GM12865 (cell line): ENCODE measurements at places on chromosomes 7 and 10.

DNA sequence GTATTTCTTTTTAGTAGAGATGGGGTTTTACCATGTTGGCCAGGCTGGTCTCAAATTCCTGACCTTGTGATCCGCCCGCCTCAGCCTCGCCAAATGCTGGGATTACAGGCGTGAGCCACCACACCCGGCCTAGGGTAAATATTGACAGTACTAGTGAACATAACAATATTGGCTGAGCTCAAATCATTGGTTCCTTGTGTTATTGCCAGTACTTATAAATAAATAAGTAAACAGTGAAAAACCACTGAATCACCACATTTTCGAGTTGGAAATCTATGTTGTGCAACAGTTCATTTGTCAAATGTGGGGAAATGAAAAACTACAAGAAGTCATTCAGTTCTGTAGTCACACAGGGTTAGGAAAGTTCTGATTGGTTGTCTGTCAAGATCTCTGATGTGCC, 15.8 kb downstream of the RPP30 start:
- no peak for DNase-seq

GRCh38 chr7:16114633-16115032, 306.7 kb downstream of the CRPPA start:
- no peak for DNase-seq

DNA sequence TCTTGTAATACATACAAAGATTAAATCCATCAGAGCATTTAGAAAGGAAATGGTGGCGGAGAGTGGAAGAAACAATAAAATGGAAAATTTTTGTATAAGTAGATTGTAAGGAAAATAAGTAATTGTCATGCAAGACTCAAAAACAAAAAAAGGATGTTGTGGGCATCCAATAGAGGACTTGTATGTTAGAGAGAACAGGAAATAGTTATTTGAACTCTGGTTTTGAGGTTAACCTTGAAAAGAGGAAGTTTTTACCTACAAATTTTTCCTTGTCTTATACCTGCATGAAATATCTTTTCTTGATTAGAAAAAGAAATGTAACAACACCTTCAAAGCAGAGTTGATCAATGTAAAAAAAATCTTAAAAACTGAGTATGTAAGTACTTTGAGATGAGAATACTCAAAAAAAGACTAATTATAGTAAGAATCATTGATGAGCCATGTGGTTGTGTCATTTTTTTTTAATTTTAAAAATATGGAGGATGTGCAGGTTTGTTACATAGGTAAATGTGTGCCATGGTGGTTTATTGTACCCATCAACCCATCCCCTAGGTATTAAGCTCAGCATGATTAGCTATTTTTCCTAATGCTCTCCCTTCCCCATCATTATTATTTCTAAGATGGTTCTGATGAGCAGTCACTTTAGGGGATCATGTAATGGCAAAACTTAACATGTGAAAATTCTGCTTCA, 11.9 kb downstream of the TMEM106B start:
- peak; percentile 15 for DNase-seq

- peak; percentile 59 for DNase-seq
Measured at GRCh38 chr7:88546808-88547207, 212.7 kb upstream of the ZNF804B start.

GRCh38 chr7:29723599-29723998, 82.7 kb upstream of the WIPF3 start:
- DNase-seq: peak; percentile 3

DNA sequence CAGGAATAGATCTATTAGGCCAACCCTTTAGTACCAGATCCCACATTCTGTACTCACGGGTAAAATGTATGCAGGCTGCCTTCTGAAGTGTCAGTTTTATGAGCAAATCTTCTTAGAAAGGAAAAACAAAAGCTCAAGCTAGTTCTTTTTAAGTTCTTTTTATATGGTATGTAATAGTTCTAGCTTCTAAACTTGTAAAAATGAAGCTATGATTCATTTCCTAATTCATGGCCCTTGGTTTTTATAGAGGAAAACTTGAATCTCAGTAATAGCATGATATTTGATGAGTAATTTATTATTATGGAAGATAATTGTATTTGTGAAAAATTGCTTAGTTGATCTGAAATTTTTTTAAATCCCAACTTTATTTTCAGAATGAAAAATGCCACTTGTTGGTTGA, 54.3 kb downstream of the SLK start:
- DNase-seq: no peak

DNA sequence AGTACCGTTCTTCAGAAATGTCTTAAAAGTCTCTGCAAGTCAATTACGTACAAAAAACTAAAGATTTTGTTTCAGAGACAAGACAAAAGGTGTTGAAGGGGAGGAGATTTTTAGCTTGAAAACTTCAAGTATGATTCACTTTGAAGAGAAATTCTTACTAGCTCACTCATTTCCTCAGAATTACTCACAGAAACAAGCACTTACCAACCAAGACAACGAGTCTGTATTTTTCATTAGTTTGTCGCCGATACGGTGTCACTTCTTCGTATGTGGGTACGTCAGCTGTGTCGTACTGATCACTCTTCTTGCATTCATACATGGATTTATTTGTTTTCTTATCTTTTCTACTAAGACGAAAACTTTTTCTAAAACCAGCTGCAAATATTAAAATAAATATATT, 90.6 kb upstream of the ODAD2 start:
- DNase-seq: no peak

- DNase-seq: no peak
Measured at GRCh38 chr7:151204383-151205032, 5.8 kb downstream of the H2BK1 start.

DNA sequence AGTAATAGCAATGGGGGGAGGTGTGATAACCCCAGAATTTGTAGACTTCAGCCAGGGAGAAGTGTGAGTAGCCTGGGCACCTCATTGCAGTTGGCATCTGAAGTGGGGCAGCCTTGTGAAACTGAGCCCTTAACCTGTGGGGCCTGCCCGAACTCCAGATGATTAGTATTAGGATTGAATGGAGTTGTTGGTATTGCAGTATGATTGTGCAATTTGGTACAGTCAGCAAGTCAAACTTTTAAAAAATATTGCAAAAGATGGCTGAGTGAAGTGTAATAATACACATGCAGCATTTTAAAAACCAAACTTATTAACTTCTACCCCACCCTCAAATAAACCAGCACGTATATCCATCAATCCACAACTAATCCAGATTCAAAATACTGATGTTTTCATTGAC, 9.3 kb downstream of the RBM33 start:
- DNase-seq: no peak

- no peak for DNase-seq
Measured at GRCh38 chr7:84637568-84638338, 443.2 kb upstream of the SEMA3A start.

GRCh38 chr7:112080441-112080840, 125.8 kb downstream of the DOCK4 start:
- peak; percentile 88 for DNase-seq

DNA sequence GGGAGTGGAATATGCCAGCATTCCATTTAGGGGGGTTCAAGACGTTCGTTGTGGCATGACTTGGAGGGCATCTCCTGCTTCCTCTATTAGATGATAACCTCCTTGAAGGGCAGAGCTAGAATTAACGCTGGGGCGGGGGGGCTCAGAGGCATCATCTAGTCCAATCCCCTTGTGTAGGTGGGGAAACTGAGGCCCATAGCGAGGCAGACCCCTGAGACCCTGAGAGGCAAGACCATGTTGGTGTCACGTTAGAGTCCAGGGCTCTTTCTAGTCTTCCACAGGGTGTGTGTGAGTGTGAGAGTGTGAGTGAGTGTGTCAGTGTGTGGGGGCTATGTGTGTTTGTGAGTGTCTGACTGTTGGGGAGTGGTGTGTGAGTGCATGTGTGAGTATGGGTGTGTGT, 29.3 kb upstream of the NUB1 start:
- DNase-seq: no peak
